T-helper 1 cell treated with Interleukin-12 subunit alpha and Interleukin-12 subunit beta and Interleukin-4 antibody, amounts not matched to agents 30 ng/mL and 1 ng/mL, for 36 hours (primary cell): ENCODE measurements at places on chromosomes 16 and 17. TPM values are rescaled to one million over a fixed set of nuclear protein-coding genes. Genes with fewer than 3 reads are reported as not detected.

The HOXB3 gene
- 10.3 and 12.8 TPM in 2 replicates for total RNA-seq

The INCA1 gene
- 0.22 and 0.76 TPM in 2 replicates for total RNA-seq

The GALK1 gene
- total RNA-seq: 40.4 and 41.4 TPM in 2 replicates

The IGF2BP1 gene
- total RNA-seq: 0.02 and 0.10 TPM in 2 replicates

The CCL15 gene
- not detected in 2 replicates for total RNA-seq

The OR1F1 gene
- not detected in 2 replicates for total RNA-seq

The MYH2 gene
- total RNA-seq: not detected in 2 replicates

The SLC2A4 gene
- total RNA-seq: 0.12 TPM in 1 of 2 replicates, not detected in the other

The KRT15 gene
- total RNA-seq: not detected in 2 replicates

The KRTAP4-6 gene
- not detected in 2 replicates for total RNA-seq

The SNX20 gene
- 92.3 and 93.0 TPM in 2 replicates for total RNA-seq

The AURKB gene
- 105 and 110 TPM in 2 replicates for total RNA-seq

The TM4SF5 gene
- total RNA-seq: 0.22 and 0.83 TPM in 2 replicates

The DHX38 gene
- total RNA-seq: 86.9 and 87.4 TPM in 2 replicates

The TMEM114 gene
- not detected in 2 replicates for total RNA-seq

The MT1E gene
- total RNA-seq: 152 and 159 TPM in 2 replicates

The SULT1A4 gene
- 2.8 and 4.8 TPM in 2 replicates for total RNA-seq

The WFIKKN2 gene
- total RNA-seq: not detected in 2 replicates

The CNTNAP1 gene
- 2.2 and 2.8 TPM in 2 replicates for total RNA-seq

The NTN3 gene
- not detected in 2 replicates for total RNA-seq

The KCNH6 gene
- not detected in 2 replicates for total RNA-seq

The TBC1D3C gene
- 0.15 TPM in 1 of 2 replicates, not detected in the other for total RNA-seq

The CIITA gene
- total RNA-seq: 64.9 and 67.8 TPM in 2 replicates

The KRT40 gene
- total RNA-seq: not detected in 2 replicates

The PARD6A gene
- total RNA-seq: 10.2 and 11.1 TPM in 2 replicates

The SRL gene
- not detected in 2 replicates for total RNA-seq

The KAT2A gene
- total RNA-seq: 38.1 and 38.9 TPM in 2 replicates

The KRTAP4-5 gene
- total RNA-seq: not detected in 2 replicates

The SPNS2 gene
- 0.24 and 0.47 TPM in 2 replicates for total RNA-seq

The TGFB1I1 gene
- total RNA-seq: 0.56 and 0.78 TPM in 2 replicates

The KRTAP4-3 gene
- total RNA-seq: not detected in 2 replicates

The HIGD1B gene
- not detected in 2 replicates for total RNA-seq

The CHP2 gene
- not detected in 2 replicates for total RNA-seq

The KRTAP2-3 gene
- not detected in 2 replicates for total RNA-seq

The CUEDC1 gene
- total RNA-seq: 0.29 and 0.41 TPM in 2 replicates

The CFAP97D1 gene
- total RNA-seq: not detected in 2 replicates

The FBXO39 gene
- total RNA-seq: 5.5 and 6.4 TPM in 2 replicates

The OTOP3 gene
- total RNA-seq: not detected in 2 replicates

The ARHGAP44 gene
- total RNA-seq: not detected in 2 replicates

The SLFN13 gene
- total RNA-seq: 51.4 and 53.8 TPM in 2 replicates

The RUNDC3A gene
- total RNA-seq: 0.56 and 0.64 TPM in 2 replicates

The CBFA2T3 gene
- total RNA-seq: 0.51 TPM in 2 replicates

The KRT24 gene
- total RNA-seq: not detected in 2 replicates

The SLFN14 gene
- total RNA-seq: 0.10 TPM in 1 of 2 replicates, not detected in the other

The BAIAP3 gene
- total RNA-seq: 1.4 and 1.8 TPM in 2 replicates

The DLX4 gene
- total RNA-seq: 0.17 TPM in 1 of 2 replicates, not detected in the other

The EPN3 gene
- 0.05 TPM in 1 of 2 replicates, not detected in the other for total RNA-seq

The ACSM5 gene
- total RNA-seq: not detected in 2 replicates

The ASPSCR1 gene
- 34.4 and 38.2 TPM in 2 replicates for total RNA-seq
